ENCODE measurements at places on chromosomes 11 and 22.
A peak's percentile ranks its signal among the peaks of the same experiment; 100 is the strongest.

DNA sequence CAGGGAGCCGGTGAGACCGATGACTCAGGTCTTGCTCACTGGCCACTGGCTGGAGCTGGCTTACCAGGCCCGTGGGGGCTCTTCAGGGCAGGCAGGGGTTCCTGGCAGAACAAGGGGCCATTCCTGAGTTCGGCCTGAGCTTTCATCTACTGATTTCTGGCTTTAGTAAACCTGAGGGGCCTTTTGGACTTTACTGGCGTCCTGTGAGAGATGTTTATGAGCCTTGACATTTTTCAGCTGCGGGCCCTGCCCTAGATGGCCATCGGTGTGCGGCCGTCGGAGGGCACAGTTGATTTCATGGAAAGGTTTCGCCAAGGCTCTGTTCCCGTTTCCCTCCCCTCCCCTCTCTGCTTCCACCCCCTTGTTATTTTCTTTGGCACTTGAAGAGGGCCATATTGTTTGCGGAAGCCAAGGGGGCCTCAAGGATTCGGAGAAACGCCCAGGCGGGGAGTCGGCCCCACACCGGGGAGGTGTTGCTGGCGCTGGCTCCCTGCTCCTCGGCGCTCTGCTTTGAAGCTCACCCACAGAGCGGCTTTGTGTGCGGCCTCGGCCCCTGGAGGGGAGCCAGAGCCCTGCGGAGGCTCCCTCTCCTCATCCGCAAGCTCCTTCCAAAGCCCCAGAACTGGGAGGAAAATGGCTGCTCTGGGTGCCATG, 17.7 kb downstream of the ELF5 start:
- no peak for DNase-seq

GRCh38 chr11:66956689-66957290, 1.4 kb downstream of the PC start:
- peak; percentile 7 for DNase-seq

- no peak for DNase-seq
Observed at GRCh38 chr11:111308140-111308539, 9.8 kb downstream of the POU2AF3 start.

- no peak for DNase-seq
Observed at GRCh38 chr11:123505546-123506299, 75.7 kb downstream of the GRAMD1B start.

DNA sequence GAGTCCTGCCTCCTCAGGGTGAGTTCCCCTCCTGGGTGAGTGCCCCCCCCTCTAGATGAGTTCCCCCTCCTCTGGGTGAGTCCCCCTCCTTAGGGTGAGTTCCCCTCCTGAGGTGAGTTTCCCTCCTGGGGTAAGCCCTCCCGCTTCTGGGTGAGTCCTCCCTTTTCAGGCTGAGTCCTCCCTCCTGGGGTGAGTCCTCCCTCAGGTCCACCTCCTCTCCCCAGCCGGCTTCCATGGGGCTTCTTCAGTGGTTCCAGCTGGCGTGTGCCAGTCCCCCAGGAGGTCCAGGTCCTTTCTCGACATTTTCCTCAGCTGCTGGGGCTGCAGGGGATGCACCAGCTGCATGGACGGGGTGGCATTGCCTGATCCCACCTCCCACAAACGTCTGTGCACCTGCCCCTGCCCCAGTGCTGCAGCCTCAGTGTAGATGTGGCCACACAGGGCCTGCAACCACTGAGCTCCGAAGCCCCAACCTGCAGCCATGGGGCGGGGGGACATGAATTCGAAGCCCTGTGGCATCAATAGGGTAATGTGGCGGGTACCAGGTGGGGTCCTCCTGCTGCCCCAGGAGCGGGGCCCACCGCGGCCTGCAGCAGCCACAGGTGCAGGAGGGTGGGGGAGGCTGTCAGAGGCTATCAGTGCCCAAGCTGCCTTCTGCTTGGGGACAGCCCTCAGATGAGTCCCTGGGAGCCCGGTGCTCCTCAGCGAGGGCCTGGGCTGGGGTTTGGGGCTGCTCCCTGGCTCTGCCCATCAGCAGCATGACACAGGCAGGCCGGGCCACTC, 101.3 kb upstream of the FGF3 start:
- no peak for DNase-seq

DNA sequence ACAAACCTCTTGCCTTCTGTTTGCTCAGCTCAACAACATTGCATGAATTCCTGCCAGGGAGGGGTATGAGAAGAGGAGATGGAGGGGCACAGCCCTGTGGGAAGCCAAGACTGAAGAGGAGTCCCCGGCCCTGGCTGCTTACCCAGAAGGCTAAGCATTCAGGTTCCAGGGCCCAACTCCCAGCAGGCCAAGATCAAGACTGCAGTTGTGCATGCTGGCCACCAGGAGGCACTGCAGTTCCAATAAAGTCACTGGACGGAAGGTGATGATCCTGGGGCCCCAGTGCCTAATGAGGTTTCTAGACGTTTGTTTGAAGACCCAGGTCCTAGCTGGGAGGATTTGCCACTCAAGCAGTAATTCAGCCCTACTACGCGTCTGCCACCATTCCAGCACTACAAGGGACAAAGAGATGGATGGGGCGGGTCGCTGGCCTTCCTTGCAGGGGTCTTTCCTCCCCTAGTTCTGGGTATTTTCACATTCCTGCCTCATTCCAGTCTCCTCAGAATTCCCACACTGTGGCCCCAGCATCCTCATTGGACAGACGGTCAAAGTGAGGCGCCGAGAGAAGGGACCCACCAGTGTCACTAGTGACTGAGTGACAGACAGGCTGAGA, 23.6 kb downstream of the ALX4 start:
- no peak for DNase-seq

DNA sequence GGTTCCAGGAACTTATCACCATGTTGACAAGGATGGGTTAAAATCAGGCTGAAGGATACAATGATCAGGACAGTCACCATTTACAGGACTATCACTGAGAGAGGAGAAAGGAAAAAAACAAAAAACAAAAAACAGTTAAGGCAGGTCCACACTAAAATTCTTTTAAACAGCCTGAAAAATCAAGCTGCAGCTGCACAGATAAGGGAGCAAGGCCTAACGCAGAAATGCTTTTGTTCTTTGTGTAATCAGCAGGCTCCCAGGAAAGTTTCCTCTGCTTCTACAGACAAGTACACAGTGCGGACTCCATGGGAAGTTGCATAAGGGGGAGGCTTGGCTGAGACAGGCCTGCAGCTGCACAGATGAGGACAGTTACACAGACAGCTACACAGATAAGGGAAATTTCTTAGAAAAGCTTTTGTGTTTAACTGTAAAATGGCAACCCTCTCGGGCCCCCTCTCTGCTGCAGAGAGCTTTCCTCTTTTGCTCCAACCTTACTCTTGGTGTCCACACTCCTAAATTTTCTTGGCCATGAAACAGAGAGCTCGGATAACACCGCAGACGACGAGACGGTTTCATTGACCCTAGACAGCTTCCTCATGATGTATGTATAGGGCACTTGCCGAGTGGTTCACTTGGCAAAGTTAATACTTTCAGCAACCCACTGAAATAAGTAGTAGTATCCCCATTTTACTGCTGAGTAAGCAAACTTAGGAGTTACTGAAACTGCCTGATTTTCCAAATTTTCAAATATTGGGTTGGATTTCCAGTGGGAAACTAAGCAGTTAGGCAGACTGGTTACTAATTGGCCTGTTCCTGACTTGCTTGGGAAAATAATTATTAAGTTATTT, 45.5 kb downstream of the PIWIL3 start:
- peak; percentile 55 for DNase-seq

GRCh38 chr11:117456027-117456720, 128.5 kb downstream of the CEP164 start:
- no peak for DNase-seq

DNA sequence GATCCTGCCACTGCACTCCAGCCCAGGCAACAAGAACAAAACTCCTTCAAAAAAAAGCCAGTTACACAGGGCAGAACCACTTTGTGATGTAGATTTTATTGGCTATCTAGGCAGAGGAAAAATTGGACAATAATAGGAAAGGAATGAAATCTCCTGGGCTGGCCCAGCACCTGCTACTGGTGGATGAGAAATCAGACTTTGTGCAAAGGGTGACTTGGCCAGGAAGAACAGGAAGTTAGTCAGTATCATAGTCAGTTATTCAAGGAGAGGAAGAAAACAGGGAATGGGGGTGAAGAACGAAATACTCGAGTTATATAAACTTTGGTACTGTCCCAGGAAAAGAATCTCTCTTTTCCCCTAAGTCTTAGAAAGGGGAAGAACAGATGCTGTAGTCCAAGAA, 11.0 kb upstream of the SPTBN2 start:
- no peak for DNase-seq

DNA sequence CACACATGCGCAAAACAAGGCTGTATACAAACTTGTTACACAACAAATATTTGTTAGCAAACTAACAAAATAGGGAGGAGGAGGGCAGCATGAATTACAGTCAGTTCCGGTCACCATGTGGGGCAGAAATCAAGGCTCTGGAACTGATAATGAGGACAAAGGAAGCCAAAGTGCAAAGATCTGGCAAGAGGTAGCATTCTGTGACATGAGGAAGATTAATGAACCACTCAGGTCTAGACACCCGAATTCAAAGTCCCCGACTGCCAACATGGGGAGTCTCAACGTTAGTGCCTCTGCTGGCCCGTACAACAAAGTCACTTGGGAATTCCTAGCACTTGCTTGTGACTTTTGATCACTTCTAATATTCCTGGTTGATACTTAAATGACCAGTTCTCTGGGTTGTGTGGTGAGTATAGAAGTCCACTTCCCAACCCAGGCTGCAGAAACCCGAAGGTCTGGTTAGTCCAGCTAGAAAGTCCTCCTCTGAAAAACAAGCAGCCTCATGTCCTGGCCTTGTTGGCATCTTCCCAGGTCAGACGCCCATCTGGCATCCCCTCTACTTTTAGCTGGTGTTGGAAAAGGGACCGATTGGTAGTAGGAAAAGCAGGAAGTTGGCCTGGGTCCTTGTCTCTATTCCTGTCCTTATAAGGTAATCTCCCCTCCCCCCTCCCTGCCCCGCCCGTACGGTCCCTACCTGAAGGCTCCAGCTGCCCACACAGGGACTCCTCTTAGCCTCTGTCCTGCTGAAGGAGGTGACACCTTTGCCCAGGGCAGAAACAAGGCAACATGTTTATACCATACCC, 1.6 kb downstream of the SUN2 start:
- DNase-seq: no peak

- no peak for DNase-seq
Observed at GRCh38 chr11:117146521-117146920, 2.4 kb downstream of the PAFAH1B2 start.

DNA sequence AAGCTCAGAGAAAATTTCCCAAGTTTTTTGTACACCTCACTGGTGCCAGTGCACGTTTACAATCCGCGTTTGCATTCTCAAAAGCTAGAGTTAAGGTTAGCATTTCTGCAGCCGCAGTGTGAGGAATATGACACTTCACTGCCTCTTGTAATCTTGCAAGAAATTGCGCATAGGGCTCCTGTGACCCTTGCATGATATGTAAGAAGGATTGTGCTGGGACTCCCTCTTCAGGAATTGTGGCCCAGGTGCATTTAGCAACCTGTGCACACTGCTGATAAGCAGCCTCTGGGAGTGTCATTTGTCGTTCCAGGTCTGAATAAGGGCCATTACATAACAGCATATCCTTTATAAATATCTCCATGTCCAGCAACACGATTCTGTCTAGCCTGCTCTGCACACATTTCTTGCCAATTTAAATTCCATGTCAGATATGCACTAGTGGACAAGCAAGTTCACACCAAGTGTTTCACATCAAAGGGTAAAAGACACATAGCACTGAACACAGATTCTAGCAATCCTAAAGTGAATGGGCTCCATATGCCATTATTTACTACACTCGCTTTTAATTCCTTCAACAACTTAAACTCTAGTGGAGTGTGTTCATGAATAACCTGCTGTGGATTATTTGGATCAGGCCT, 69.2 kb upstream of the INCENP start:
- DNase-seq: no peak

GRCh38 chr11:120532832-120533196, 21.3 kb downstream of the GRIK4 start:
- no peak for DNase-seq

- DNase-seq: no peak
Observed at GRCh38 chr22:44660051-44660830, 41.8 kb upstream of the PRR5 start.

GRCh38 chr11:118641397-118642019, 34.1 kb downstream of the PHLDB1 start:
- DNase-seq: no peak

- no peak for DNase-seq
Observed at GRCh38 chr22:37781434-37782059, 26.2 kb upstream of the GCAT start.

- no peak for DNase-seq
Observed at GRCh38 chr11:88313441-88313840, 24.1 kb downstream of the CTSC start.

- peak; percentile 90 for DNase-seq
Observed at GRCh38 chr11:112655371-112655770, 305.8 kb upstream of the NCAM1 start.

GRCh38 chr22:29385748-29386147, 2.6 kb downstream of the AP1B1 start:
- no peak for DNase-seq
